ENCODE measurements at places on chromosomes 3 and 15. TPM values are rescaled to one million over a fixed set of nuclear protein-coding genes. Genes with fewer than 3 reads are reported as not detected.

CFAP20DC gene
- 0.11 TPM for total RNA-seq

PLA2G4F gene
- total RNA-seq: 176 TPM

ITGA11 gene
- 0.91 TPM for total RNA-seq

DNA sequence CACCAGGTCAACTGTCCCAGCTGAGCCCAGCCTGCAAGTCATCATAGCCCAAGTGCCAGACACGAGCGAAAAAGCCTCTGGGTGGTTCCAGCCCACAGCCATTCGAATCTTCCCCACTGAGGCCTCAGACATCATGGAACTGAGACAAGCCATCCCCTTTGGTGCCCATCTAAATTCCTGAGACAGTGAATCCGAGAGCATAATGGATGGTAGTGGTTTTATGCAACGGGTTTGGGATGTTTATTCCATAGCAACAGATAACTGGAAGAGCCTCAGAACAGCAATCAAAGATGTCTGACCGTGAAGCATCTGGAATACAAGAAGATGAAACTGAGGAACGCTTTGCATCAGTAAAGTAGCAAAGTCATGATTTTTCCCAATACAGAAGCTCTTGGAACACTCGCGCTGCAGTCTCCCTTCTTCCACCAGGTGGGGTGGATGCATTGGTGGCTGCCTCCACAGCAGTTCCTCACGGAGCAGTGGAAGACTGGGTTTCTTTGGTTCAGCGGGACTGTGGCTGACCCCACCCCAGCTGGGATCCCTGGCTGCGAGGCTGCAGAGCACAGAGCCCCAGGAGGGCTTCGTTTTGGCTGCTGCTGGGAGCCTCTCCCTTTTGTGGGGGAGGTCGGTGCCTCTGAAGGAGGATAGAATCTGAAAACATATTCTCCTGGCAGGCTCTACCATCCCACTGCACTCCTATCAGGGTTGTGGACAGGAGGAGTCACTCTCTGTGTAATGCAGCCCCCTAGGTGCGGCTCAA is 26.4 kb upstream of the PDE8A start:
- DNase-seq: peak; percentile 53

DNA sequence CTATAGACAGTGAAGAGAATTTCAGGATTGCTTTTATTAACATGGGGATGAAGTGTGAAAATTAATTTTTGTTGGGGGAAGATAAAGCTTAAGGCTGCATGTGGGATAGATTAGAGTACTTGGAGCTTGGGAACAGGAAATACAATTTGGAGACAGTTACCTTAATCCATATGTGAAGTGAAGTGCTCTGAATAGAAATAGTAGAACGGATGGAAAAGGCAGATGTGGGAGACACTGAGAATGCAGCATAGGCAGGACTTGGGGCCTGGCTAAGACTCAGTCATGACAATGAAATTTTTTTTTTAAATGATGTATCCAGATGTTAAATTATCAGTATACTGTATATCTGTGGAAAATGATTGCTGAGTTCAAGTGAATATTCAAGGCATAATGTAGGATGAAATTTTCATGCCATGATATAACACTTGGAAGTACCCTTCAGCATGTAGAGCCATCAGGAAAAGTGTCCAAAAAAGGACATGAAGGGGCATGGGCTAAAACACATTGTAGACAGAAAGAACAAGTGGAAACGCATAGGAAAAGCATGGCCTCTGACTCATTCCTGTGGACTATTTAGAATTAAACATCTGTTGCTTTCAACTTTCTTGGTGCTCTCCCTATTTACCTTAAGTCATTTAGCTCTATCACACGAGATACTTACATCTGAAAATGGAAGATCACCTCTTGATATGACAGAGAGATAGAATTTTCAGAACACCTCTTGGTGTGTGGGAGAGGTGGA is 134.8 kb downstream of the RBMS3 start:
- DNase-seq: no peak

DNA sequence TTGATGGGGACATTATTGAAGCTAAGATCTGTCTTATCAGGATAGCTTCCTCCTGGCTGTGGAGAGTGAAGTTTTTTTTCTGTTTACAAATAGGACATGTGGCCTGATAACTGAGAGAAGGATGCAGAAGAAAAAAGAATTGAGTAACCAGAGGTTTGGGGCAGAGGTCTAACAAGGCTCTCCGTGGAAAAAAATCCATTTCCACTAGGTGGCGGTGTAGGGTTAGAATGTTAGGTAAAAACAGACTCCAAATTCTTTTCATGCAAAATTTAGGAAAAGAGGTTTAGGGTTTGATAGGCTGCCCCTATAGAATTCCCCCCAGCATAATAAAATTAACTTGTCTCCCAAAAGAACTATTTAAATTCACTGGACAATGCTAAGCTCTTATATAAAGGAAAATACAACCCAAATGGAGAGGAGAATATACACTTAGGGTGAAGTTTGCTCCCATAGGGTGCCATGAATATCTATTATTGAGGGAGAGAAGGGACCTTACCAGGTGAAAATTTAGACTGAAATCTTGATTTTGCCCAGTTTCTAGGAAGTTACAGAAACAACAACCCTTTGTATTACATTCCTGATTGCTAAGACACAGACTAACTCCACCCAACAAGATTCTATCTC is 1560.4 kb downstream of the OTOL1 start:
- DNase-seq: no peak

DNA sequence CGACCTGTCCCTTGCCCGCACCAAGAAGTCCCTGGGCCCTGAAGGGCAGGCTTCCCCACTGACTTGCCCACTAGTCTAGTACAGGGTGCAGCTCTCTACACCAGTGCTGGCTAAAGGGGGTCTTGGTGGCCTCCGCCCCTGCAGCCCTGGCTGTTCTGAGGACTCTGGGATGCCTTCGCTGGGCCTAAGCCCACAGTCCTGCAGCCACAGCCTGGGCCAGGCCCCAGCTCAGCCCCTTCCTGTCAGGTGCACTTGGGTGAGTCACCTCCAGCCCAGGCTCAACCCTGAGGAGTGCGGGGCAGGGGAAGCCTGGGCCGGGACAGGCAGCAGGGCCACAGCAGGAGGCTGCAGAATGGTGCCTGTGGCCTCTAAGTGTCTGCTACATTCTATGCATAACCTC is 971 bp downstream of the C3orf22 start:
- DNase-seq: no peak

Measured in lower leg skin (tissue), 4 donors.